Esophagus squamous epithelium (tissue), 5 donors: ENCODE measurements at places on chromosomes 1 and 21.

GRCh38 chr1:154347961-154348360 is 22.6 kb downstream of the ATP8B2 start:
- no peak overlapping the region for H3K27ac ChIP-seq
- no peaks in the 10 kb centered on the region for H3K27me3 ChIP-seq

DNA sequence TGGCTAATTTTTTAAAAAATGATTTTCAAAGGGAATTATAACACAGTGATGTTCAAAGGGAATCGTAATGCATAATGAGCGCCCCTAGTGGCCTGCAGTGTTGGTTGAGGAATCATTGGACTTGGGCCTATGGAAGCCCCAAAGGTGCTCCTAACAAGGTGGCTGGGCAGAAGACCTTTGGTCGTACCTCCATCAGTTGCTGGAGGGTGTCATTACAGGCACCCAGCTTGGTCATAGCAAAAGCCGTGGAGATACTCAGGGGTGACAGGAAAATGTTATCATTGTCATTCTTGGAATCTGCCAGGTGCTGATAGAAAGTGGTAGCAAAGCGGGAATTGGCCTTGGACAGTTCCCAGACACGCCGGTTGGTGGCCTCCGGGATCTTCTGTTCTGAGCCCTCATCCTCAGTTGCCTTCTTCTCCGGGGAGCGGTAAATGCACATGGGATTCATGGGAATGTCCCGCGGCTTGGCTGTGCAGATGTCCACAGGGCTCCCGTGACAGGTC is 2.7 kb downstream of the SERPINC1 start:
- H3K4me1 ChIP-seq: no peaks in the 10 kb centered on the region
- no peak for DNase-seq
- no peak overlapping the region for H3K27ac ChIP-seq

- H3K36me3 ChIP-seq: no peaks in the 10 kb centered on the region
- H3K27me3 ChIP-seq: no peaks in the 10 kb centered on the region
- DNase-seq: no peak
- peaks cover 5% of the 10 kb centered on the region for H3K4me1 ChIP-seq
- no peak overlapping the region for H3K27ac ChIP-seq
- H3K4me3 ChIP-seq: no peak overlapping the region
Measured at GRCh38 chr1:212155219-212155618, 119.7 kb downstream of the DTL start.

GRCh38 chr1:225378880-225379279 is 49.0 kb downstream of the LBR start:
- H3K36me3 ChIP-seq: no peaks in the 10 kb centered on the region
- H3K4me1 ChIP-seq: no peaks in the 10 kb centered on the region

GRCh38 chr1:215749414-215749813 is 182.3 kb downstream of the KCTD3 start:
- no peak for DNase-seq
- H3K4me3 ChIP-seq: no peak overlapping the region
- H3K27me3 ChIP-seq: no peaks in the 10 kb centered on the region
- H3K36me3 ChIP-seq: no peaks in the 10 kb centered on the region
- H3K4me1 ChIP-seq: no peaks in the 10 kb centered on the region
- no peak overlapping the region for H3K27ac ChIP-seq

DNA sequence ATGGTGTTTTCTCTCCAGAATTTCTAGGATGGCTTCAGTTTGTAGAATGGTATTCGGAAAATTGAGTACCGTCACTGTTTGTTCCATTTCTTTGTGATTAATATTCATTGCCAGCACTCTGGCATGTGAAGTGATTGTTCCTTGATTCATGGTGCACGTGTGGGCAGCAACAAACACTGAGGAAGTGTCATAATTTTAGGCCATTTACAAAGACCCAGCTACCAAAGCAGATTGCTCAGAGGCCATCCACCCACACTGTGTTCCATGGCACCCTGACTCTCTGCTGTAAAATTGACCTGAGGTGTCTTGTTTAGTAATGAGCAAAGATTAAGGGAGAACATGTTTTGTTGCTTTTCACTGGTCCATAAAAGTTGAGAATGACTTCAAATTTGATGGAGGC is 250.9 kb upstream of the FMN2 start:
- no peaks in the 10 kb centered on the region for H3K36me3 ChIP-seq
- H3K4me1 ChIP-seq: no peaks in the 10 kb centered on the region
- no peak for DNase-seq

GRCh38 chr1:243346468-243346867 is 90.6 kb downstream of the SDCCAG8 start:
- no peaks in the 10 kb centered on the region for H3K4me1 ChIP-seq
- no peak overlapping the region for H3K27ac ChIP-seq
- no peaks in the 10 kb centered on the region for H3K27me3 ChIP-seq
- H3K4me3 ChIP-seq: no peak overlapping the region
- no peak for DNase-seq
- peaks cover 45% of the 10 kb centered on the region for H3K36me3 ChIP-seq

DNA sequence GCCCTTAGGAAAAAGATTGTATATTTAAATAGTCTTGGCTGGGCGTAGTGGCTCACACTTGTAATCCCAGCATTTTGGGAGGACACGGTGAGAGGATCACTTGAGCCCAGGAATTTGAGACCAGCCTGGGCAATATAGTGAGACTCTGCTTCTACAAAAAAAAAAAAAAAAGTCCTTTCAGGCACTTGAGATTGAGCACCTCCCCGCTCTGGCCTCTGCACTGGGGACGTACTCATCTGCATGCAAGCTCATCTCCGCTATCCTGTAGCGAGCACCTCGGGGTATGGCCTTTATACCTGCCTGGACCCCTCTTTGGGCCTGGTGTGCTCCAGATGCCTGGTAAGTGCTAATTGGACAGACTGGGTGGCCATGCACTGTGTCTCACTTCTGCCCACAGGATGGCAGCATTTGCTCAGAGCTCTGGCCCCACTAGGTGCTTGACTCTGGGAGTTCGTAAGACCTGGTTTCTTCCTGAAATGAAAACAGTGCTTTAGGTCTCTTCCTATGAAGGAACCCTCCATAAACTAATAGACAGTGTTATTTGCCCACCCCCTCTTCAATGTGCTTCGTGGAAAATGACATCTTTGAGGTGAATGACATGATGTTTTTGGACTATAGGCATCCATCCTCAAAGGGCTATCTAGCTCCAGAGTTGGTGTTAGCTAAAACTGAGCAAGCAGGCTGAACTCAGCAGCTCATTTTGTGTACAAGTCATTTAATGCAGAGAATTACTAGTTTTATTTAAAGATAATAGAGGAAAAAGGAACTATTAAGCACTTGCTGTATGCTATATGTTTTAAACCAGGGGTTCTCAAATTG is 61.7 kb upstream of the ADAR start:
- no peak overlapping the region for H3K27ac ChIP-seq
- no peaks in the 10 kb centered on the region for H3K36me3 ChIP-seq
- no peak overlapping the region for H3K4me3 ChIP-seq
- no peaks in the 10 kb centered on the region for H3K27me3 ChIP-seq
